Gastrocnemius medialis (tissue), 4 donors: ENCODE measurements at places on chromosomes 2 and 18. TPM values are rescaled to one million over a fixed set of nuclear protein-coding genes. Genes with fewer than 3 reads are reported as not detected.

DNA sequence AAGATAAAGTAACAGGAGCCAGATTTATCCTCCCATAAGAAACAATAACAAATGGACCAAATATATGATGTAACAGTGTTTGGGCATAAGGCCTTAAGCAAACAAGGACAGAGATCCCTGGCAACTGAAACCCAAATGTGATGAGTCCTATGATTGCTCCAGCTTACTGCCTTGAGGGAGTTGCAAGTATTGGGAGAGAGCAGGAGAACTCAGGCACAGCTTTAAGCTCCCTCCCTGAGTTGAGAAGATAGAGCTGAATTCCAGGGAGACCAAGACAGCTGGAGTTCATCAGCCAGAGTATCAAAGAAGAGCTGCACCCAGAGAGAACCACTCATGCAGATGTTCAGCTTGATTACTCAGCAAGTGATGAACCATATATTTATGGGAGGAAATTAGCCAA lies 814.5 kb upstream of the RAB6C start:
- no peaks in the 10 kb centered on the region for H3K4me1 ChIP-seq
- no peaks in the 10 kb centered on the region for H3K36me3 ChIP-seq
- no peak for DNase-seq
- H3K4me3 ChIP-seq = no peak overlapping the region

GRCh38 chr2:12173943-12174340 lies 427.5 kb downstream of the LPIN1 start:
- H3K27me3 ChIP-seq = no peaks in the 10 kb centered on the region
- no peak for DNase-seq

GRCh38 chr2:110099471-110100225 lies 16.0 kb downstream of the MALL start:
- H3K27ac ChIP-seq = no peak overlapping the region
- peaks cover 4% of the 10 kb centered on the region for H3K4me1 ChIP-seq
- no peak for DNase-seq
- no peaks in the 10 kb centered on the region for H3K36me3 ChIP-seq

The ALK gene
- total RNA-seq = not detected

The EML6 gene
- 4.8 TPM for total RNA-seq

- H3K4me3 ChIP-seq = no peak overlapping the region
- H3K4me1 ChIP-seq = no peaks in the 10 kb centered on the region
- no peaks in the 10 kb centered on the region for H3K27me3 ChIP-seq
- no peak overlapping the region for H3K27ac ChIP-seq
- H3K36me3 ChIP-seq = peaks cover 5% of the 10 kb centered on the region
- no peak for DNase-seq
Observed at GRCh38 chr2:170087413-170087793, 90.5 kb upstream of the MYO3B start.

- H3K36me3 ChIP-seq = no peaks in the 10 kb centered on the region
- no peak overlapping the region for H3K27ac ChIP-seq
- H3K27me3 ChIP-seq = no peaks in the 10 kb centered on the region
- no peak overlapping the region for H3K4me3 ChIP-seq
Observed at GRCh38 chr2:120847700-120848321, 112.1 kb downstream of the GLI2 start.

The CFAP53 gene
- 1.4 TPM for total RNA-seq

GRCh38 chr2:72731116-72731515 lies 94.7 kb downstream of the EXOC6B start:
- no peak overlapping the region for H3K4me3 ChIP-seq
- H3K36me3 ChIP-seq = no peaks in the 10 kb centered on the region
- H3K27me3 ChIP-seq = no peaks in the 10 kb centered on the region
- DNase-seq = no peak

GRCh38 chr2:235727891-235728799 lies 234.3 kb downstream of the AGAP1 start:
- H3K4me1 ChIP-seq = peaks cover 49% of the 10 kb centered on the region
- no peaks in the 10 kb centered on the region for H3K27me3 ChIP-seq
- no peaks in the 10 kb centered on the region for H3K36me3 ChIP-seq

- H3K4me1 ChIP-seq = no peaks in the 10 kb centered on the region
- DNase-seq = no peak
- no peaks in the 10 kb centered on the region for H3K27me3 ChIP-seq
Observed at GRCh38 chr18:10805587-10806118, 279.8 kb downstream of the NAPG start.

The TEKT4 gene
- not detected for total RNA-seq

DNA sequence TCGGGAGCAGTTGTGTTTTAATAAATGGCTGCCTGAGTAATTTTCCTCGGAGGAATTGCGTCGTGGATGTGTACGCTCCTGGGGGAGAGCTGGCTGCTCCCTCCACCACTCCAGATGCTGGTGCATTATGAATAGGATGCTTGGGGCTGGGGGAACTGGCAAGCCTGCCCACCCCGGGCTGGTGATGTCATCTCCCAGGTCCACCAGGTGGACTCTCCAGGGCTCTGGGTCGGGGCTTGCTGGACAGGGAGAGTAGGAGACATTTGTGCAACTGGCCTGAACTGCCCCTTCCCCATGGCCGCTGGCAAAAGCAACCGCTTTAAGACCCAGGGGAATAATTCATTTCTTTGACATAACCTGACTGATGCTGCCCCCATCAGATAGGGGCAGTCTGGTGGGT lies 158.7 kb downstream of the KLHL29 start:
- H3K4me1 ChIP-seq = peaks cover 28% of the 10 kb centered on the region
- no peak overlapping the region for H3K27ac ChIP-seq
- no peaks in the 10 kb centered on the region for H3K27me3 ChIP-seq
- no peak overlapping the region for H3K4me3 ChIP-seq
- no peaks in the 10 kb centered on the region for H3K36me3 ChIP-seq

The PXDN gene
- 13.4 TPM for total RNA-seq

DNA sequence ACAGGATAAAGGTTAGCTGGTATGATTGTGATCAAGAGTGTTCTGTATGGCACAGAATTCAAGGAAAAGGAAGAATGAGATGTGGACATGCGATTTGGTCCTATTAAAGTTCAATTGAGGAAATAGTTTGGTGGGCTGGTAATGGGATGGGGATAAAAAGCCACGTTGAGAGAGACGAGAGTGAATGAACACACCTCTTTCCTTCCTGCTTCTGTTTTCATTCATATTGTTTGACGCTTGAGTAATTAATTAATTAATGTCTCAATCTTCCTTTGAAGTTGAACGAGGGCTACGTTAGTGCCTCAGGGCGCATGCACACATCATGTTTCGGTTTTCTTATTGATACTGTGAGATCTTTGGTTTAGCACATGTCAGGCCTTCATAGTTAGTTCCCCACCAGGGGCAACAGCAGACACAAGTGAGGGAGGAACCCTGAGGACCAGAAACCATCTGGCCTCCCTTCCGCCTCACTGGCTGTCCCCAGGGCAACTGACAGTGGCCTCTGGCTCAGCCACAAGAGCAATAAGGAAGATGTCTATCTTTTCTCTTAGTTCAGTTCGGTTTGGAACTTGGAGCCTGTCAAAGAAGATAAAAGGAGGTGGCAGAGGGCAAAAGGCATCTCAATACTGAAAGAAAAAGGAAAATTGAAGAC lies 116.0 kb downstream of the LIPG start:
- H3K27me3 ChIP-seq = no peaks in the 10 kb centered on the region
- DNase-seq = no peak
- no peaks in the 10 kb centered on the region for H3K4me1 ChIP-seq

The SLC4A5 gene
- 0.49 TPM for total RNA-seq

DNA sequence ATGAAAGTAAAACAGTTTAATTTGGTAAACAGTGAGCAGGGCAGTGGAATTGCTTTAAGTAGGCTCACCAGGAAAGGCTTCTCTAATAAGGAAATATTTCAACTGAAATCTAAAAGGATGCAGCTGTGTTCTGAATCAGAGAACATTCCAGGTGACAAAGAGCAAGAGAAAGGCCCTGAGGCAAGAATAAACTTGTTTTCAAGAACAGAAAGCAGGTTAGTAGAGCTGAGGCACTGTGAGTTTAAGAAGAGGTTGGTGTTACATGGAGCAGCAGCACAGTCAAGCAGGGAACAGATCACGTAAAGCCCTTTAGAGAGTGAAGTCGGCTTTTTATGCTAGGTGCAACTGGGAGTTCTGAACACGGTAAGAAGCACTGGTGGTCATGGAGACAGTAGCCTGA lies 57.0 kb upstream of the SCN1A start:
- no peak overlapping the region for H3K4me3 ChIP-seq
- no peak for DNase-seq
- H3K4me1 ChIP-seq = no peaks in the 10 kb centered on the region
- no peaks in the 10 kb centered on the region for H3K27me3 ChIP-seq
- H3K36me3 ChIP-seq = no peaks in the 10 kb centered on the region

DNA sequence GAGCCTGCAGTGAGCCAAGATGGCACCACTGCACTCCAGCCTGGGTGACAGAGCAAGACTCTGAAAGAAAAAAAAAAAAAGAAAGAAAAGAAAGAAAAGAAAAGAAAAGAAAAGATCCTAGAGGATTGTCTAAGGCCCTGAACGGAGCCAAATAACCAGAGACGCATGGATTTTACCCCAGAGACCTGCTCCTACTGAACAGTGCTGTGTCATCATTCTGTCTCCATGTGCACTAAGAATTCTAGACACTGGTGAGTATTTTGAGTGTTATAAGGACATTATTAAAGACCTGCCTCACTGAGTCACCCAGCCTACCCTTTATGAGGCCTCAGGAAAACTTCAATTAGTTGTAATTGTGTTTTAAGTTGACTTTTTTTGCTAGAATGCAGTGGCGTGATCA lies 61.9 kb upstream of the RIOK3 start:
- H3K27ac ChIP-seq = no peak overlapping the region
- no peaks in the 10 kb centered on the region for H3K27me3 ChIP-seq
- H3K36me3 ChIP-seq = no peaks in the 10 kb centered on the region
- no peaks in the 10 kb centered on the region for H3K4me1 ChIP-seq
- no peak for DNase-seq
